Upper lobe of right lung (tissue), 1 donor: ENCODE measurements at places on chromosomes 1 and 21. TPM values are rescaled to one million over a fixed set of nuclear protein-coding genes. Genes with fewer than 3 reads are reported as not detected.

DNA sequence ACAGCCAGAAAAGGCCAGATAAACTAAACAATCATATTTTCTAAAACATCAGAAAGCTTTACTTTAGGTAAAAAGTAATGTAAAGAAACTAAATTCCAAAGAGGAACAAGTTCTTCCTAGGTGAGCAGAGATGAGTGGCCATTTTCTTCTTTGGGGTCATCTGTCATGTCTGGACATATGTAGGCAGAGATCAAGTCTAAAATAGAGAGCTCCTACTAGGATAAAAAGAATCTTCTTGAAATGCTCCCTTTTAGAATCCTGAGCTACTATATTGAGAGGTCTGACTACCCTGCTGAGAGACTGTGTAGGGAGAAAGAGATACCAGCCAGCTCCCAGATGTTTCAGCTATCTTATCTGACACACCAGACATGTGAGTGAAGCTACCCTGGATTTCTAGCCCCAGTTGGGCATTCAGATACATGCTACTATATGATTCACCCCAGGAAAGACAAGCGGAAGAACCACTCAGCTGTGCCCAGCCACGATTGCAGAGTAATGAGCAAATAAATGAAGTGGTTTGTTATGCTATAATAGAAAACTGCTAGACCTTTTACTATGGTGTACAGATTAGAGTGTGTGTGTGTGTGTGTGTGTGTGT lies 80.1 kb downstream of the TTLL7 start:
- no peak for DNase-seq
- no peaks in the 10 kb centered on the region for H3K36me3 ChIP-seq
- no peaks in the 10 kb centered on the region for H3K27me3 ChIP-seq
- H3K4me1 ChIP-seq = no peaks in the 10 kb centered on the region
- no peak overlapping the region for H3K4me3 ChIP-seq

DNA sequence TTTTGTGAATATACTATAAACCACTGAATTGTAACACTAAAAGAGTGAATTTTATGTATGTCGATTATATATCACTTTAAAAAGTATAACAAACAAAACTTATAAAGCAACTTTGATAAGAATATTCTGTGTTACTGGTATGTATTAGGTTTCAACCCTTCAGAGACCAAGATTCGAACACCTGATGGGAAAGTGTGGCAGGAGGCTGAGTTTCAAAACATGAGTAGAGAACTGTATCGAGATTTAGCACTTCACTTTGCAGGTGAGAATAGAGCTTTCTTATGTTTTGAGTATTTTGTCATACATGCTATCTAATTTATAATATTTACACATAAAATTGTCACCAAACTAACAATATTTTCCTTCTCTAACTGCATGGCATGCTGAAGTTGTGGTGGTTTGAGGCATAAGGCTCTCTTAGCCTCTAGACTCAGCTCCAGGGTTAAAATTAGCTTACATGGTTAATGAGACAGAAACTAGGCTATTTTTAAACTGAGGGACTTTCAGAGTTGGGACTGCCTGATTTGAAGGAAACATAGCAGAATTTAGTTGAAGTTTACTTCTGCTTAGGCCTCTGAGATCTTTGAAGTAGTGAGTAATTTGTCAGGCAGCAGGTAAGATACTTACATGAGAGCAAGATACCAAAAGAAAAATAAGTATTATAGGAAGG lies 48.6 kb downstream of the CEP350 start:
- H3K36me3 ChIP-seq = peaks cover 25% of the 10 kb centered on the region
- H3K4me3 ChIP-seq = no peak overlapping the region
- no peak for DNase-seq
- H3K27ac ChIP-seq = no peak overlapping the region

DNA sequence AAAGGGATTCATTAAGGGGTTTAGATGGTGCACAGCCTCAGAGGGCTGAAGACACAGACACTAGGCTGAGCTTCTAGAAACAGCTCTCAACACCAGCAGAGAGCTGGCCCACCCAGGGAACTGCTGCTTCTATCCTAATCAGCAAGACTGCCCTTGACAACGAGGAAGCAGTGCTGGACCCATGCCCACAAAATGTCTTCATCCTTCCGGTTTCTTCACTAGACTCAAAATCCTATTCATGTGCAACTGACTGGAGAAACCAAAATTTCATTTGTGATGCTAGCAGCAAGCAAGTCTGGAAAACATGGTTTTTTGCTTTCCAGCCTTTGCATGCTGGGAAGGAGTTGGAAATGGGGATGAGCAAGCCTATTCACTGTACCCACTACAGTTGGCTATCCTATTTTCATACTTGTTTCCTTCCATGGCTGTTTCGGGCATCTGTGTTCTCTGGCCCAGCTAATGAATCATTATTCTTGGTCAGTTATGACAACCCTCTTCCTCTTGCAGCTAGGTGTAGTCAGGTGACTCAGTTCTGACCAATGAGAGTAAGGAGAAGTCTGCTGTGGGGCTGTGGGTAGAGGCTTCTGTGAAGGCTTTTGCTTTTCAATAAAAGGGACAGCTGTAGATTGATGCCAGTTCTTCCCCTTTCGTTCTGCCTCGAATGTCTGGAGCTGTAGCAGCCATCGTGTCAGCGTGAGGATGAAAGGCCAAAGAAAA lies 14.6 kb upstream of the TMEM61 start:
- no peak overlapping the region for H3K27ac ChIP-seq
- H3K4me3 ChIP-seq = no peak overlapping the region
- peaks cover 4% of the 10 kb centered on the region for H3K4me1 ChIP-seq
- H3K36me3 ChIP-seq = no peaks in the 10 kb centered on the region
- no peaks in the 10 kb centered on the region for H3K27me3 ChIP-seq

- H3K27me3 ChIP-seq = no peaks in the 10 kb centered on the region
- H3K4me1 ChIP-seq = no peaks in the 10 kb centered on the region
- no peaks in the 10 kb centered on the region for H3K36me3 ChIP-seq
- no peak for DNase-seq
- H3K4me3 ChIP-seq = no peak overlapping the region
Measured at GRCh38 chr1:102891868-102892625, 216.3 kb downstream of the COL11A1 start.

DNA sequence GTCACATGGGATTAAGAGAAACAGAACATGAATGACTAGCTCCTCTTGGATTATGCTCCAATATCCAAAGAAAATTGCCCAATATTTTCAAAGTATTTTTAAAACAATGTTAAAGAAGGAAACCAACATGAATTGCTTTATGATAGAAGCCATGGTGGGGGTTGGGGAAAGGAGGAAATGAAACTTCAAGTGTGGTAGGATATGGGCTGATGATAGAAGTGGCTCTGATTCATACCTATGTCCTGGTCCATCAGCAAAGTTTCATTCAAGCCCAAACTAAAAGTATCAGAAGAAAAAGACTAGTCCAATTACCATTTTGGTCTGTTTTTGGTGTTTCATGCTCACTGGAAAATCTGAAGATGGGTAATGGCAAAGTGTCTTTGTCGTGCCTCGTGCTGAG lies 104.2 kb upstream of the PROX1 start:
- no peak overlapping the region for H3K27ac ChIP-seq
- H3K36me3 ChIP-seq = no peaks in the 10 kb centered on the region
- no peaks in the 10 kb centered on the region for H3K27me3 ChIP-seq
- no peak overlapping the region for H3K4me3 ChIP-seq
- DNase-seq = no peak

DNA sequence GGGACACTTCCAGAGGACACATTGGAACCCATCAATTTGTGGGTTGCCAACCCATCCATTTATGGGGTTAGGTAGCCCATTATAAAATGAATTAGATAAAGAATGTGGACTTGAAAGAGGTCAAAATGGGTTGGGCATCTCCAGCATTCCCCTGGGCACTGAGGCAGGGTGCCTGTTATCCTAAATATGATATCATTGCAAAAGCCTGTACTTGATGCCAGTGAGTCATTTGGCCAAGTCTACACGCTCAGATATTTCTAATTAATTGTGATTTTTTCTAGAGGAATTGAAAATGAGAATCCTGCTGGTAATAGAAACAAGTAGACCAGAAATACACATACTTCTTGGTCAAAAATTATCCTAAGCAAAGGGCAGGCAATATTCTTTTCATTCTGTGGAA lies 21.9 kb upstream of the NBL1 start:
- no peaks in the 10 kb centered on the region for H3K27me3 ChIP-seq
- no peak for DNase-seq
- no peak overlapping the region for H3K4me3 ChIP-seq
- H3K36me3 ChIP-seq = peaks cover 46% of the 10 kb centered on the region
- H3K4me1 ChIP-seq = peaks cover 11% of the 10 kb centered on the region

DNA sequence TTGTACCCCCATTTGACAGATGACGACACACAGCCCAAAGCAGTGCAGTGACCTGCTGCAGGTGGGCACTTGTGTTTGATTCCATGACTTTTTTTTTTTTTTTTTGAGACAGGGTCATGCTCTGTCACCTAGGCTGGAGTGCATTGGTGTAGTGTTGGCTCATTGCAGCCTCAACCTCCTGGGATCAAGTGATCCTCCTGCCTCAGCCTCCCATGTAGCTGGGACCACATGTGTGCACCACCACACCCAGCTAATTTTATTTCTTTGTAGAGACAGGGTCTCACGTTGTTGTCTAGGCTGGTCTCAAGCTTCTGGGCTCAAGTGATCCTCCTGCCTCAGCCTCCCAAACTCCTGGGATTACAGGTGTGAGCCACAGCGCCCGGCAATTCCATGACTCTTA lies 14.9 kb upstream of the SYNC start:
- H3K36me3 ChIP-seq = no peaks in the 10 kb centered on the region
- H3K27ac ChIP-seq = peak overlapping the region; percentile 24
- H3K27me3 ChIP-seq = no peaks in the 10 kb centered on the region

DNA sequence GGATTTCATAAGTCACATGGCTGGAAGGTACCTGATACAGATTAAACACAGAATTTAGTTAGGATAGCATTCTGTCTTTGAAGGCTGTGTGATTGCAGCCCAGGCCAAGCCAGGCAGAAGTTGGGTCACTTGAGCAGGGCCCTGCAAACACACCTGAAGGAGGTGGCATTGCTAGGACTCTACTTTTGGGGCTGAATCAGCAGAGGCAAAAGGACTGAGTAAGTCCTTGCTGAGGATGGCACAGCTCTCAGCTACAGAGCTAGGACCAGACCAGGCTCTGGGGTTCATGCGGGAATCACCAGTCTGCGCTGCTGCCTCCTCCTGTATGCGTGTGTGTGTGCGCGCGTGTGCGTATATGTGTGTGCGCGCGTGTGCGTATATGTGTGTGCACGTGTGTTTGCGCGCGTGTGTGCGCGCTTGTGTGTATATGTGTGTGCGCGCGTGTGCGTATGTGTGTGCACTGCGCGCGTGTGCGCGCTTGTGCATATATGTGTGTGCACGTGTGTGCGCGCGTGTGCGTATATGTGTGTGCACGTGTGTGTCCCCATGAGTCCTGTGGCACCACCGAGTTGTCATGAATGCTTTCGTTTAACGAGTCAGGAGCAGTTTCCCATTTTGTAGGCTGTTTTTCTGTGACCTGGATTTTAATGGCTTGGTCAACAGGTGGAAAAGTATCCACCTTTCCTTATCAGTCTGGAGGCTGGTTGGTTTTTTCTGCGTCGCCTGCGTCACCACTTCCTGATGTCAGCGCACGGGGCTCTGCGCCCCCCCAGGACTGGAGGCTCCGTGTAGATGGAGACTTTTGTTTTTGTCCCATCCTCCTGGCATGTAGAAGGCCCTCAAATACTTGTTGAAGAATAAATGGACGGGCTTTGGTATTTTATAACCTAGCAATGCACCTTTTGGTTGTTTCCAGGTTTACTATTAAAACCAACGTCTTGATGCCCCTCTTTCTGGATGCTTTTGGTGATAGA lies 34.7 kb downstream of the ADARB1 start:
- H3K4me3 ChIP-seq = no peak overlapping the region
- H3K27ac ChIP-seq = no peak overlapping the region
- no peaks in the 10 kb centered on the region for H3K36me3 ChIP-seq
- H3K27me3 ChIP-seq = no peaks in the 10 kb centered on the region
- H3K4me1 ChIP-seq = peaks cover 55% of the 10 kb centered on the region

- DNase-seq = no peak
- no peak overlapping the region for H3K4me3 ChIP-seq
- H3K4me1 ChIP-seq = no peaks in the 10 kb centered on the region
- H3K27ac ChIP-seq = no peak overlapping the region
- no peaks in the 10 kb centered on the region for H3K36me3 ChIP-seq
- no peaks in the 10 kb centered on the region for H3K27me3 ChIP-seq
Measured at GRCh38 chr21:30947141-30947540, 65.8 kb upstream of the KRTAP11-1 start.

- no peak overlapping the region for H3K27ac ChIP-seq
- no peaks in the 10 kb centered on the region for H3K4me1 ChIP-seq
- DNase-seq = no peak
Measured at GRCh38 chr1:195472291-195472690, 1135.9 kb downstream of the KCNT2 start.

DNA sequence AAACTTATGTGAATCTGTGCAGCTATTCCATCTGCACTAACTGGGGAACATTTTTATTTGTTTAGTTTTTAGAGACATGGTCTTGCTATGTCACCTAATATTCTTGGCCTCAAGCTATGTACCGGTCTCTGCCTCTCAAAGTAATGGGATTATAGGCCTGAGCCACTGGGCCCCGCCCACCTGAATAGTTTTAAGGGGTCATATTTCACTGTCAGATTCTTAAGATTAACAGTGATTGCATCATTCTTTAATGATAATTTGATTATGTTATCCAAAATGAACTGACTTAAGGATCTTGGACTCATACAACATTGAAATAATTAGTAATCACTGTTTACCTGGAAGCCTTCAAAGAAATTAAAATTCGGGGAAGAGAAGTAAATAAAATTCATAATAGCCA lies 12.6 kb upstream of the KLF18 start:
- H3K36me3 ChIP-seq = no peaks in the 10 kb centered on the region
- H3K4me3 ChIP-seq = no peak overlapping the region

DNA sequence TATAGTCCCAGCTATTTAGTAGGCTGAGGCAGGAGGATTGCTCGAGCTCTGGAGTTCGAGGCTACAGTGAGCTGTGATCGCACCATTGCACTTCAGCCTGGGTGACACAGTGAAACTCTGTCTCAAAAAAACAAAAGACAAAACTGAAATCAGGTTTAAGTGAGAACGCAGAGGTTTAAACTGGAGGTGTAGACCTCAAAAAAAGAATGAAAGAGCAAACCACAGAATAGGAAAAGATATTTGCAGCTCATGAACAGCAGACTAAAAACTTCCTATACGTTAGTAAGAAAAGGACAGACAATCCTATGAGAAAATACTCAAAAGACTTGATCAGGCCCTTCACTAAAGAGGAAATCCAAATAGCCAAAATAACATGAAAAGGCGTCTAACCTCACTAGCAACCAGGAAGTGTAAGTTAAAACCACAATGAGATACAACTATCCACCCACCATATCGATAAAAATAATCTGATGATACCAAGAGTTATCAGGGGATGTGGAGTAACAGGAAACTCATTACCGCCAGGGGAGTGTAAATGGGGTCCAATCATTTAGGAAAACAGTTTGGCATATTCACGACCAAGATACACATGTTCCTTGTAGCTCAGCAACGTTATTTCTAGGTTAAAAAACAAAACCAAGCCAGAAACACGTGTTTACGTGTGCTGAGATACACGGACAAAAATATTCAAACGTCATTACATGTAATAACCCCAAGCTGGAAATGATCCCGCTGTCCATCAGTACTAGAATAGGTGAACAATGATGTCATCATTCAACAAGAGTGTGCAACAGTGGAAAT lies 9.8 kb downstream of the TNFRSF9 start:
- no peaks in the 10 kb centered on the region for H3K36me3 ChIP-seq
- no peaks in the 10 kb centered on the region for H3K4me1 ChIP-seq
- DNase-seq = no peak
- peaks cover 18% of the 10 kb centered on the region for H3K27me3 ChIP-seq
- H3K27ac ChIP-seq = no peak overlapping the region

Gene FAM110D
- total RNA-seq = 6.9 TPM

Gene DMBX1
- not detected for total RNA-seq

Gene S100A2
- 5.6 TPM for total RNA-seq

Gene CLCA1
- total RNA-seq = not detected

Gene LYSMD1
- total RNA-seq = 6.2 TPM

Gene CLDN17
- not detected for total RNA-seq

Gene RNU1-2
- 6,622 TPM for total RNA-seq

Gene CFHR4
- total RNA-seq = not detected
